ENCODE measurements at places on chromosomes 3 and 15. TPM values are rescaled to one million over a fixed set of nuclear protein-coding genes. Genes with fewer than 3 reads are reported as not detected.

- DNase-seq = no peak
These were observed 11.5 kb downstream of the APH1B start for GRCh38 chr15:63288778-63289378.

GOLGA6L4 gene
- 22.2 TPM for total RNA-seq

GRCh38 chr15:20341901-20342600, 199.5 kb downstream of the GOLGA6L6 start:
- no peak for DNase-seq

DNA sequence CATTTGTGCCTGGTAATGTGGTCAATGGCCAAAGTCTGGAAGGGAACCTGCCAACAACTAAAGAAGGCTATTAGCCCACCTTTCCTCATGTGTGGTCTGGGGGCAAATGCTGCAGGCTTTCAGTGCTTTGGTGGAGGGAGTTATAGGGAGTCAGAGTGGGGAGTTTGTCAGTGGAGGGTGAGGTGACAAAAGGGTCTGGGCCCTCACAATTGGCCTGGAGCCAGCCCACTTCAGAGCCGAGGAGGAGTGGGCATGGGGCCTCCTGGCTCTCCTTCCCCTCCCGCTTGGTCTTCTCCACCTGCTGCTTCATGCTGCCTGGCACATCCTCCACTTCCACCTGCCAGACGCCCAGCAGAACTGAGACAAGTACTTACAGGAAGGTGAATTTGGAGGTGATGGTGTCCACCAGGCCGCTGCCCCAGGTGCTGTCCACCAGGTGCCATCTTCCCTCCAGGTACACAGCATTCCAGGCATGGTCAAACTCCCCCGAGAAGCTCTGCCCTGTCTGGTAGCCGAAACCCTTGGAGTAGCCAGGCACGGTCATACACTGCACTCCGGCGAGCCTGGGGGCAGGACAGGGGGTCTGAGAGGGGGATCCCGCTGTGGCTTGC, 40.9 kb downstream of the KY start:
- no peak for DNase-seq

TTLL13 gene
- total RNA-seq = not detected

DNA sequence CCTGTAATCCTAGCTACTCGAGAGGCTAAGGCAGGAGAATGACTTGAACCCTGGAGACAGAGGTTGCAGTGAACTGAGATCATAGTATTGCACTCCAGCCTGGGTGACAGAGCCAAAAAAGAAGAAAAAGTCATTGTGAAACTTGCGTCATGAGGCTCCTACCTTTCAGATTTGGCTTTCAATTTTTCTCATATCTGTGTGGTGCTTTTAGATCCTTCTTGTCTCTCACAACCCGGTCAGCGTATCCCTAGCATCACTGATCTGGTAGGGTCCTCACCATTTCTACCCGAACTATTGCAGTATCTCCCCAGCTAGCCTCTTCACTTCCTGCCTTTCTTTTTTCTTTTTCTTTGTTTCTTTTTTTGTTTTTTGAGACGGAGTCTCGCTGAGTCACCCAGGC, 21.6 kb upstream of the GCNT3 start:
- no peak for DNase-seq

GRCh38 chr3:146881966-146882760, 277.0 kb upstream of the PLSCR5 start:
- DNase-seq = no peak

GRCh38 chr3:123348471-123349200, 100.3 kb downstream of the ADCY5 start:
- DNase-seq = no peak

IQCF5 gene
- not detected for total RNA-seq

DNA sequence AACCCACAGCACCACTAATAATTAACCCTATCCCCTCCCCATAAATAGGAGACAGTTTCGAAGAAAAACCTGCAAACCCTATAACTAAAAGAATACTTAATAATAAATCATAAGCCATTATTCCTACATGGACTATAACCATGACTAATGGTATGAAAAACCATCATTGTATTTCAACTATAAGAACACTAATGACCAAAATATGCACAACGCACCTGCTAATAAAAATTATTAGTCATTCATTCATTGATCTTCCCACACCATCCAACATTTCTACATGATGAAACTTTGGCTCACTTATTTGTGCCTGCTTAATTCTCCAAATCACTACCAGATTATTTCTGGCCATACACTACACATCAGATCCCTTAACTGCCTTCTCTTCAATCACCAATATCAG, 16.6 kb downstream of the AQP9 start:
- no peak for DNase-seq

DNA sequence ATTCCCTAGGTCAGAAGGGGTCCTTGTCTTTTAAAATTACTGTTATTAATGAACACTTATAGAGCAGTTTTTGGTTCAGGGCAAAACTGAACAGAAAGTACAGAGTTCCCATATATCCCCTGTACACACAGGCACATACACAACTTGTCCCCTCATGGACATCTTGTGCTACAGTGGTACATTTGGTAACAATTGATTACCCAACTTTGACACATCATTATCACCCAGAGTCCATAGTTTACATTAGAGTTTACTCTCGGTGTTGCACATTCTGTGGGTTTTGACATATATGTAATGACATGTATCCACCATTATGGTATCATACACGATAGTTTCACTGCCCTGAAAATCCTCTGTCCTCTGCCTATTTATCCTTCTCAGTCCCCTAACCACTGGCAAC, 984 bp upstream of the EDC3 start:
- no peak for DNase-seq

DNA sequence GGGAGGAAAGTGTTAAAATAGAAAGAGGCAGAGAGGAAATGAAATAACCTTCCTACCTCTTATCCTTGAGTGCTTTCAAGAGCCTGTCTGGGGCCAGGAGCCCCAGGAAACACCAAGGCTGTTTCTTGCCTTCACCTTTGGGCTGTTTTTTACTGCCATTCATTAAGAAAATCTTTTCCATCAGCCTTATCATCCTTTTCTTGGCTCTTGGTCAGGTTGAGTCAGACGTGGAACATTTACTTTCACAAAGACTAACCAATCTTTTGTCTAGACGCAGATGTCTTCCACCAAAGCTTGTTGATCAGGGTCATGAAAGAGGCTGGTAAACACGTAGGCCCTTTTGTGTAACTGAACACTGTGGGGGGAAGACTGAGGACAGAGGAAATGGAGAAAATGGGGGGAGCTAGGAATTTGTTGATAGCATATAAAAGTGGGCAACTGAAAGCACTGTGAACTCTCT, 151.0 kb upstream of the THBS1 start:
- no peak for DNase-seq

DNA sequence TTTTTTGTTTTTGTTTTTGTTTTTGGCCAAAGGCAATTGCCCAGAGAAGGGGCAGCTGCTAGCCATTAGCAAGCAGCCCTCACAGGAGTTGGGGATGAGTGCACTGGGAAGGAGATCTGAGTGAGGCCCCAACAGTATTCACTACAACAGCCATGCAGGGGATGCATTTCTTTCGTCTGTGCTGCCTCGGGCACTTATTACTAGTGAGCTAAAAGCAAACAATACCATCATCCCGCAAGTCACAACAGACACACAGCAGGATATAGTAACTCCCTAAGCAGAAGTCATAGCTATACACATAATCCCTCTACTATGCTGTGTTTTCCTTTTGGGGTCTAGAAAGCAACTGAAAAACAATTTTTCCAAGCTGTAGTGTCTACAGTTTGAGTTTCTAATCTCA, 27.2 kb downstream of the CRTAP start:
- no peak for DNase-seq

DNA sequence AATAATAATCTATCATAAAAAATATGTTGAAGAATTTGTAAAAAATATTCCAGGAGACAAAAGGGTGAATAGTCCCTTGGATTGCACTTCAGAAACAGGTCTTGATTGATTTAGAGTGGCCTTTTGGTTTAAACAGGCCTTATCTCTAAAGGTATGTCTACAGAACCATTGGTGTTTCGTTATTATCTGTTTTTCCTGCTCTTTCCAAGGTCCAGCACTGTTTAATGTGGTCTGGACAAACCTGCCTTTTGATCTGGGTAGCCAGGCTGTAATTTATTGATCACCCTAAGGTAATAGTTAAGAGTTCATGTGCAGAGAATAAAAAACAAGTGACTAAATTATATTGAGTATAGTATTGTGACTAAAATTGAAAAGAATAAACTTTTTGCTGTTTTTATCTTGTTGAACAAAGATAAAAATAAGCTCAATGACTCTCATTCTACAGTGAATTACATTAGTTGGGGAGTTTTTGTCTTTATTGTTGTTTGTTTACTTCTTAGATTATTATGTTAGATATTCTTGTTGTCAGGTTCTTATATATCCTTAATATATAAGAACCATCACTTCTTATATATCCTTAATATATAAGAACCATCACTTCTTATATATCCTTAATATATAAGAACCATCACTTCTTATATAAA, 25.1 kb downstream of the SLC2A2 start:
- no peak for DNase-seq

GRCh38 chr3:35594739-35595138, 44.6 kb upstream of the ARPP21 start:
- DNase-seq = no peak

DNA sequence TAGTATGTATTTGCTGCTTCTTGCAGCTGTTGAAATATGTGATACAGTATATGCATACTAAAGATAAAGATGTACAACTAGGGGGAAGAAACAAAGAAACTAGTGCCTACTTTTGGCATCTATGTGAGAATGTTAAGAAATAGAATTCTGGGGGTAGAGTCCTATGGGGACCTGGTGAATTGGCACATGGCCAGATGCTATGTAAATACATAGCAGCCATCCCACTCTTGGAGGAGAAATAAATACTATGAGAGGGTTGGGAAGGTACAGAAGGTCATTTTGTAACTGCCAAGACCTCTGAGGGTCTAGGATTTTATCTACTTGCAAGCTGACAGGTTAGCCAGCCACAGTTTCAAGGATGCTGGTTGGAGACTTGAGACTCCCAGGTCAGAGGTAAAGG, 298.3 kb upstream of the TBL1XR1 start:
- no peak for DNase-seq

DNA sequence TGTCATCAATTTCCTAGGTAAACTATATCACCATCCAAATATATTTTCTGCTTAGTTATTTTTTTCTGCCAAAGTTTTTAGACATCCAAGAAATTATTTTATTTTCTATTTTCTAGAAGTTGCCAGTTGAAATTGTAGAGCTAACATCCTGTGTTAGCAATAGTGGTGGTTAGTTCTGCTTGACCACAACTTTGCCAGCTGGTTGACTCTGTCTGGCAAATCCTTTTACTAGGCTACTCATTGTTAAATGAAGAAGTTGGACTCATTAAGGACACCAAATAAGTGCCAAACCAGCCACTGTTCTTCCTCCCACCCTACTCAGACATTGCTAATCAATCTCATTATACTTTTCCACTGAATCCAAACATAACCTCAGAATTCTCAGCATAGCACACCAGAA, 15.4 kb upstream of the CRBN start:
- no peak for DNase-seq

DNA sequence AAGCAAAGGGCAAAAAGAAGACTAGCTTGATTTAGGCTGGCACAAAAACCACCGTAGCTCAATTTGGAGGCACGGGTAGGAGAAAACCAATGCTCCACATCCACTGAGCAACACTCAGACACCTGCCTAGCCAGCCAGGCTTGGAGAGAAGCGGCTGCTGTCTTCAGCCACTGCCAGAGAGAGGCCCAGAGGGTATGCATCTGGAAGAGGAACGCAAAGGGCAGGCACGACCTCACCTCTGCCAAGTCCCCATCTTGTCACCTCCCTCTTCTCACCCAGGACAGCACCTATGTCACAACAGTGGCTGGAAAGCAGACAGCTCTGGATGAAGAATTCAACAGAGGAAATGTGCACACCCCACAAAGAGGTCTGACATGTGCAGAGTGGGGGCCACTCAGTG, 93.5 kb downstream of the ADAMTS17 start:
- no peak for DNase-seq

GRCh38 chr3:63624941-63625560, 27.4 kb upstream of the SNTN start:
- no peak for DNase-seq

GRCh38 chr3:187314176-187314575, 22.6 kb upstream of the MASP1 start:
- DNase-seq = no peak

DNA sequence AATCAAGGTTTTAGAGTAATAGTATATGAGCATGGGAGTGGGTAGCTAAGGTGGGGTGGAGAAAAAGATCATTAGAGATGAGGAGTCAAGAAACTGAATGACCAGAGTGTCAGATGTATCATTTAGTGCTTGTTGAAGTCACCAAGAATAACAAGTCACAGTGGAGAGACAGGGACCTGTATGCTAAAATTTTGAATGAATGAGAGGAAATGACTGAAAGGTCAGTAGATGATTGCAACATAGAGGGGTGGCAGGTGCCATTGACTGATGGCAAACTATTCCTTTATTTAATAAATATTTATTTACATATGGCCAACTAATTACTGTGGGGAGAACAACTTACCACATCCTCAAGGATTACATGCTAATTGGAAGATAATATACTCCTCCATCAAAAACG, 75.0 kb upstream of the ANKRD28 start:
- no peak for DNase-seq

SLC12A8 gene
- 4.1 TPM for total RNA-seq

DNA sequence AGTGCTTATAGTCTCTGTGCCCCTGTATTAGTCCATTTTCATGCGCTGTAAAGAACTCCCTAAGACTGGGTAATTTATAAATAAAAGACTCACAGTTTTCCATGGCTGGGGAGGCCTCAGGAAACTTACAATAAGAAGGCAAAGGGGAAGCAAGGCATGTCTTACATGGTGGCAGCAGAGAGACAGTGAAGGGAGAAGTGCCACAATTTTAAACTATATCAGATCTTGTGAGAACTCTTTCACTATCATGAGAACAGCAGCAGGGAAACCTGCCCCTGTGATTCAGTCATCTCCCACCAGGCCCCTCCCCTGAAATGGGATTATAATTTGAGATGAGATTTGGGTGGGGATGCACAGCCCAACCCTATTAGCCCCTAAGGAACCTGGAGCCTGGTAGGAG, 243.2 kb downstream of the EDEM1 start:
- DNase-seq = no peak

GRCh38 chr15:82130248-82130647, 84.4 kb upstream of the MEX3B start:
- no peak for DNase-seq

TF gene
- total RNA-seq = 1.6 TPM

- no peak for DNase-seq
These were observed 49.8 kb upstream of the TEX264 start for GRCh38 chr3:51621091-51621892.

GRCh38 chr3:107441617-107442016, 64.4 kb downstream of the CCDC54 start:
- DNase-seq = no peak
